Cardiac septum (tissue), 1 donor: ENCODE measurements at places on chromosomes 7 and 10. TPM values are rescaled to one million over a fixed set of nuclear protein-coding genes. Genes with fewer than 3 reads are reported as not detected.

The GNGT1 gene
- total RNA-seq: not detected

The GIMAP2 gene
- total RNA-seq: 3.1 TPM

The CAMK1D gene
- total RNA-seq: 3.2 TPM

The SYNPO2L gene
- total RNA-seq: 792 TPM

- no peak for DNase-seq
These were observed 790.7 kb upstream of the COBL start for GRCh38 chr7:52107355-52107754.

GRCh38 chr10:29252811-29253689, 35.8 kb upstream of the LYZL1 start:
- DNase-seq: no peak

GRCh38 chr10:30704026-30704600, 74.6 kb upstream of the LYZL2 start:
- DNase-seq: no peak

DNA sequence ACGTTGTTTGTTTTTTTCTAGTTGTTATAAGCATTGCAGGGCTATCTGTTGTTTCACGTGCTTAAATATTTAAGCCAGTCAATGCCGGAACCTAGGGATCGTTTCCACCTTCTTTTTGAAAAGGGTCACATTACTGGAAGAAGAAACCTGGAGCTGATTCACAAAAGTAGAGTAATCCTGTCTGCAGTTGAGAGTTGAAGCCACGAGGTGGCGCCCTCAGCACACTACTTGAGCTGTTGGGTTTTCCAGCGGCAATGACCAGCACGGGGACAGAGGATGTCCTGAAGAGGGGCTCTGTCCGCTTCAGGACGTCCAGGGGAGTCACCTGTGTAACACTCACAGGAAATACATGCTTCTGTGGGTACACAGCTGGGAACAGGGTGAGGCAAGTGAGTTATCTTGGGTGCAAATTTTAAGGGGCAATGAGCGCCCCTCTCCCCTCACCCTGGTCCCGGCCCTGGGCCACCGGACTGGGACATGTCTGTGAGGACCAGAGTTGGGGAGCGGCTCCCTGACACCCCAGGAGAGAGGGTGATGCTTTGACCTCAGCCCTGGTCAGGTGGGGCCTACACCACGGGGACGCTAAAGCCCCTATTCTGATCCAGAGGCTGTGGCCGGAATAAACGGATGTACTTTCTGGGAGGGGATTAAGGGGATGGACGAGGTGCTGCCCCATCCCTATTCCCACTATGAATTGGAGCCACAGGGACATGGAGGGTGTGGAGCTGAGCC, 26.3 kb upstream of the WDFY4 start:
- DNase-seq: peak; percentile 86

DNA sequence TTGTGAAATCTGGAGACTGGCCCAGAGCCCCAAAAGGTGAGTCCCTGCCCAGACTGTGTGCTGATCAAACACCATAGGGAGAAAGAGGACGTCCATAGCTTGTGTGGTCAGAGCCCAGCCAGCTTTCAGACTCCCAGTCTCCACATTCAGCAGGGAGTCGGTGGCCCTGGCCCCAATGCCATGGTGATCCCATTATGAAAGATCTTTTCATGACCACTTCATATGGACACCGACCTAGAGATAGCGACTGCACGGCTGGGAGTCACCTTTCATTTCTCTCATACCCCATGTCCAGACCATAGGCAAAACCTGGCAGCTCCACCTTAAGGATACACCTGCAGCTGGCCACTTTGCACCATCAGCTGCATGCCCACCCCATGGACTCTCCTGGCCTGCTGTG, 126.4 kb downstream of the ARHGAP22 start:
- no peak for DNase-seq

DNA sequence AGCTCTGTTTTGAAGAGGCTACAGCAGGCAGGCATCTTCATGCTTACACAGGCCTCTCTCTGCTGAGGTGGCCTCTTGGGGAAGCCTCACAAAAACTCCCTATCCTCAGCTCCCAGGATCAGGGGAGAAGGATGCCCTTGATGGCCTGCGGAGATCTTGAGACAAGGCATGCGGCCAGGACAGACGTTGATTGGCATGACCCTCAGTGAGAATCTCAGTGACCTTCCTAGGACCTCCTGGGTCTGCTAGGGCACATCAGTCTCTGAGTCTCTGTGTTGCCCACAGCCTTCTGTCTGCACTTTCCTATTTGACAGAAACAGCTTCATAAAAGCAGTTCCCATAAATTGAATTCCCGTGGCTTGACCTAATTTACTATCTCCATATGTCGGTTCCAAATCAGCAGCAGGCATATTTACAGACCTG, 1005.8 kb upstream of the C7orf33 start:
- DNase-seq: no peak

GRCh38 chr7:133668296-133669060, 415.6 kb downstream of the EXOC4 start:
- DNase-seq: no peak

- no peak for DNase-seq
These were observed 45.1 kb downstream of the TMEM60 start for GRCh38 chr7:77753173-77753572.

DNA sequence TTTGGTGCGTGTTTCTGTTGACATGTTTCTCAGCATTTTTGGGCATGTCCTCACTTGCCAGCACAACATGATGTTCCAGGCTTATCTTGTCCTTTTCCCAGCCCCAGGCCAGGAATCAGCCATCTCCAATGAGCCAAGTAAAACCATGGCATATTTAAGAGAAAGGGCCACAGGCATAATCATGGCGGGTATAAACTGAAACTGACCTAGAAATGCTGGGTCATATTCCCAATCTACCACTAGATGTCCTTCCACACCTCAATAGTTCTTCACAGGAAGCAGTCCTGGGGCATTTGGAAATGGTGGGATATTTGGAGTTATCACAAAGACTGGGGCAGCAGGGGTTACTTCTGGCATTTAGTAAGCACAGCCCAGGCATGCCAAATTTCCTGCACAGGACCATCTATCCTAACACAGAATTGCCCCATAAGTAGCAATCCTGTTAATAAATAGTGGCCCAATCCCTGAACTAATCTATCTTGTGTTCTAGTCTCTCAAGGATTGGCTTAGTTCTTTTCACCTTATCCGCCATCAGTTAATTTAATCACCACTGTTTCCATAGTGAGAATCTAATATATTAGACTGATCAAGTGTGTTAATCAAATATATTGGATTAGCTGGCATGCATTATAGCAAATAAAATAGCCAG, 101.6 kb downstream of the NPSR1 start:
- DNase-seq: no peak

DNA sequence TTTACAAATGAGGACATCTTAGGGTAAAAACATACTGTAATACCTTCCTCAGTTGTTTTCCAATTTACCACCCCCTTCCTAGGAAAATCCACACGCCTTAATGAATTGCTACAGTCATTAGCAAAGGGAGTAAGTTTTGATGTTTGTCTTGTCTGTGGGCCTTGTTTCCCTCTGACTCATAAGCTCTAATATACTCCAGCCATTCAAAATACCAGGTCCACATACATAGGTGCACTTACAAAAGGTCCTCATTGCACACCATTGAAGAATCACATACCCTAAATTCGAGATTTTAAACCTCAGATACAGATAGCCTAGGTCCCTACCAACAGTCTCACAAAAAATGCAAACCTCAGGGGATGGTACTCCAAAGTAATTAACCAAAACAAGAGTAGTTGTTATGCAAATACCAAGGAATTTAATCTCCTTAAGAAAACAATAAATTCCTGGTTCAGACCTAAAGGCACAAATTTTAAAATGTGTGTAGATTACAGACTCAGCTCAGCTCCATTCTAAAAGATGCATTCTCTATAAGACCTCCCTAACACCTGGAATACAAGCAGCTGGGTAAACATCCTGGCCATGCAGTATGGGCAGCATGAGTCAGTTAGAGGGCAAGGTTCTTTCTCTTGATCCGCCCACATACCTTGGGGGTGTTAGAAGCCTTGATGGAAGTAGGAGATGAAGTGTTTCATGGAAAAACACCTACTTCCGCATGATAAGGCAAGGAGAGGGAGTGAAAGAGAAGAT, 3.0 kb upstream of the LIPK start:
- no peak for DNase-seq

- DNase-seq: no peak
These were observed 121.5 kb downstream of the KAT6B start for GRCh38 chr10:74947781-74948401.

GRCh38 chr10:132136689-132137088, 50.1 kb upstream of the DPYSL4 start:
- no peak for DNase-seq

DNA sequence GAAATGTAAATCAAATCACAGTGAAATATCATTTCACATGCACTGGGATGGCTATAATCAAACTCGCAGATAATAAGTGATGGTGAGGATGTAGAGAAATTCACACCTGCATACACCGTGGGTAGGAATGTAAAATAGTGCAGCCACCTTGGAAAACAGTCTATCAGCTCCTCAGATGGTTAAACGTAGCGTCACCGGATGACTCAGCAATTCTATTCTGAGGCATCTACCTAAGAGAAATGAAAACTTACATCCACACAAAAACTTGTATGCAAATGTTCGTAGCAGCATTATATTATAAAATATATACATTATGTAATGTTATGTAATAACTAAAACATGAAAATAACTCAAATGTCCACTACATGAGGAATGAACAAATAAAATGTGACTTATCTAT, 38.9 kb downstream of the SH3PXD2A start:
- no peak for DNase-seq

DNA sequence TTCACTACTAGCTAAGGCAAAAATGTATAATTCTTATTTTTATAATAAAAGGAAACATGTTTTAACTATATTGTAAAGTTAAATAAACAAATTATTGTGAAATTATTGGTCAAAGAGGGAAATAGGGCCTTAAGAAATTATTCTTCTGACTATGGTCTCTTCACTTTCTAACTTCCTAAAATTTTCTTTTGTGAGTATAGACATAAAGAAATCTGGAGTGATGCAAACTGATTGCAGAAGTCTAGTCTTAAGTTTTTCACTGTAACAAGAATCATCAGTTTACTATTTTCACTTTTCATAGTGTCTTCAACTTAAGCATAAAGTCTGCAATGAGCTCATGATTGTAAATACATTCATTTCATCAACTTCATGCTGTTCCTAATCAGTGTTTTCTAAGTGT, 525.4 kb downstream of the TFEC start:
- DNase-seq: no peak

DNA sequence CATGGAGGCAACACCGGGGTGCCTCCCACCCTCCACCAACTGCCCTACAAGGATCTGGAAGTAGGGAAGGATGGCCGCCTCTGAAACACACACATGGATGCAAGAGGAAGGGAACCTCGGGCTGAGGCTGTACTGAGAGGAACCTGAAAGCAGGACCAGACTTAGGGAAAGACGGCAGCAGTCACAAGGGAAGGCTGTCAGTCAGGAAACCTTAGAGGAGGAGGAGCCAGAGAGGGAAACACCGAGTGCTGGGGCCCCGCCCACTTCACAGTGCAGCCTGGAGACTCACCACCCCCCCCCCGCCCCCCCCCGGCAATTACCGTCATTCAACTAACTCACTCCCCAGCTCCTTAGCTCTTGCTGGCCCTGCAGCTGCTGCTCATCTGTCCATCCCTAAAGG, 2.5 kb downstream of the CYREN start:
- DNase-seq: no peak

DNA sequence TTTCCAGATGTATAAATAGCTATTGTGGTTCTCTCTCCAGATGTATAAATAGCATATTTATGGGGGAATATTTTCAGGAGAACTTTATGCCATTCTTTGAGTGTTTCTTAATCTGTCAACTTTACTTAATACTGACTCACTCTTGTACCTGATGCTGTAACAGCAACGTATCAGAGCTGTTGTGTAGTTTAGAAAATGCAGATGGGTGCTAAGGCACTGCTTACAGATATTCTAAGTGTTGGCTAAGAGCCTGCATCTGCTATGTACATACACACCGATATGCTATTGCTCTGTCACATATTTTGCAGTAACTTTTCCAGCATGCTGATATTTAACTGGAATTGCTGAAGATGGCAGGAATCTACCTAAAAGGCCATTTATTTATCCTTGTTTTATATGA, 71.9 kb downstream of the WDR37 start:
- DNase-seq: no peak

- no peak for DNase-seq
These were observed 287.0 kb downstream of the WDR37 start for GRCh38 chr10:1343176-1343575.

DNA sequence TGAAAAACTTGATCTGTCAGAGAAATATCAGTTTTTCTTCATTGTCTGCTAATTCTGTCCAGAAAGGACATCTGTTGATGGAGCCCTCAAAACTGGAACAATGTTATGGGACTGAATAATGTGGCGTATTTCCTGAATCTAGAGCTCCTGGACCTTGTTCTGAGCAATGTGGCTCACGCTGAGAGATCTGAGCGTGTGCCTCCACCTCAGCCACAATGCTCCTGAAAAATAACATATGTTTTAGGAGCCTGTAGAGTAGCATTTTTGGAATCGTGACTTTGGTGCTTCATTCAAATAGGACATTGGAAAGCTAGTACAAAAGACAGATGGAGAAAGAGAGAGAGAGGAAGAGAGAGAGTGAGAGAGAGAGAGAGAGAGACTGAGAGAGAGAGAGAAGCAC, 110.3 kb downstream of the BMPER start:
- DNase-seq: no peak

DNA sequence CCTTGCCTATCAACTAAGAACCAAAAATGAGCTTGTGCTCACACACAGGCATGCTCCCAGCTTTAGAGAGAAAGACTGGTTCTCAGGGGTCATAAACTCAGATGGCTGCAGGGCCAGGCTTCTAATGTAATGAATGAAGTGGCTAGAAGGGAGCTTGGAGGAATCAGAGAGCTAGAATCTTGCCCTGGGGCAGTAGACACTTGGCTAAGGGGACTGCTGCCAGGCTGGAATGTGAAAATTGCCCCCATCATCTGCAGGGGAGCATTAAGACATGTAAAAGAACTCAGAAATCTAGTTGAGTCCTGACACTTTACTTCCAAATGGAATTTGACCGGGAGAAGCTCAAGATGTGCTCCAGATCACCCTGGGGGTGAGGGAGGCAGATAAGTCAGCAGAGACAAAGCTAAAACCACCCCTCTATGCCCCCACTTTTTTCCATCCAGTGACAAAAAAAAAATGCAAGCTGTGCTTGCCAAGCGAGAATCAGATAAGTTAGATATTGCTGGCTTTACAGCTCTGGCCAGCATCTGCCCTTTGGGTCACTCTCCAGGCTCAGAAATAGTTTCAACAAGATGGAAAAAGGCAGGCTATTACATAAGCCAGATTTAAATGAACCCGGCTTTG, 2.3 kb upstream of the SLC16A9 start:
- no peak for DNase-seq

- no peak for DNase-seq
These were observed 250.7 kb upstream of the ZNF32 start for GRCh38 chr10:43899224-43899959.

GRCh38 chr7:99644431-99644830, 27.7 kb downstream of the ZSCAN25 start:
- no peak for DNase-seq

- DNase-seq: no peak
These were observed 858 bp downstream of the COPS6 start for GRCh38 chr7:100089458-100090196.

GRCh38 chr7:5693529-5693928, 87.9 kb downstream of the RNF216 start:
- DNase-seq: no peak
